Skin of body (tissue), 3 donors: ENCODE measurements at places on chromosomes 5 and 9. TPM values are rescaled to one million over a fixed set of nuclear protein-coding genes. Genes with fewer than 3 reads are reported as not detected.

The SHISAL2B gene
- total RNA-seq: not detected

The TLR4 gene
- total RNA-seq: 14.2 TPM

The ZFP37 gene
- 5.5 TPM for total RNA-seq

The FSTL4 gene
- total RNA-seq: 0.69 TPM

The WNT8A gene
- total RNA-seq: not detected

The C9orf72 gene
- total RNA-seq: 19.3 TPM

GRCh38 chr9:125996791-125997190 is 249.6 kb downstream of the PBX3 start:
- no peak for DNase-seq

- peak; percentile 34 for DNase-seq
Measured at GRCh38 chr9:32589083-32589723, 16.2 kb upstream of the NDUFB6 start.
